ENCODE measurements at places on chromosomes 5 and 9.
A peak's percentile ranks its signal among the peaks of the same experiment; 100 is the strongest.

DNA sequence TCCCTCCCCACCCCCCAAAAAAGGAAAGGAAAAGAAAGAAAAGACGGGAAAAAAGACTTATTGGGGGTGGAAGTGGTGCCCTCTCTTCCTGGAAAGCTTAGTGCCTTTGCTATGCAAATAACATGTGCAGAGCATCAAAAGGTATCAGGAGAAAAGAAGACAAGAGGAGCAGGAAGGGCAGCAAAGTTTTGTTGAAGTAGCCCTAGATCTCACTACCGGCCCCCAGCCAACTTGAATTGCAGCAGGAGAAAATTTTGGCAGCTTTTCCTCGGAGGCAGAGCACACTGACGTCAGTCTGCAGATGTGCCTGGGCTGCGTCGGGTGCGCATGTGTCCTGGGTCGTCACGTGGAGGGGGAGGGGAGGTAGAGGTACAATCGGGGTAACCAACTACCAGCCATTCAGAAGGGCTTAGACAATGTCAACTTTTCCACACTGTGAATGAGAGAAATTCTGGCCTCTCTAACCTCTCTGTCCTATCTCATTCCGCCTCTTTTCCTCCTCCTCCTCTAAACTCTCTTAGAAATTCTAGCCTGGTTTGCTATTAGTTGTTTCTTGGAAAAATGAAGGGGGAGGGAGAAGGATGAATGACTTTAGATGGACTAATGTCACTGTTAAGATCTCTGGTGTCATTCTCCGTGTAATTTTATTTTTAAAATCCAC lies at the start of gene ADAMTS6:
Gene ADAMTS6 (minus strand): TSS at position 286 of the 661 bp plus-strand sequence. CDS start 8,247 bp downstream, outside the sequence.
- peak; percentile 99 for DNase-seq

DNA sequence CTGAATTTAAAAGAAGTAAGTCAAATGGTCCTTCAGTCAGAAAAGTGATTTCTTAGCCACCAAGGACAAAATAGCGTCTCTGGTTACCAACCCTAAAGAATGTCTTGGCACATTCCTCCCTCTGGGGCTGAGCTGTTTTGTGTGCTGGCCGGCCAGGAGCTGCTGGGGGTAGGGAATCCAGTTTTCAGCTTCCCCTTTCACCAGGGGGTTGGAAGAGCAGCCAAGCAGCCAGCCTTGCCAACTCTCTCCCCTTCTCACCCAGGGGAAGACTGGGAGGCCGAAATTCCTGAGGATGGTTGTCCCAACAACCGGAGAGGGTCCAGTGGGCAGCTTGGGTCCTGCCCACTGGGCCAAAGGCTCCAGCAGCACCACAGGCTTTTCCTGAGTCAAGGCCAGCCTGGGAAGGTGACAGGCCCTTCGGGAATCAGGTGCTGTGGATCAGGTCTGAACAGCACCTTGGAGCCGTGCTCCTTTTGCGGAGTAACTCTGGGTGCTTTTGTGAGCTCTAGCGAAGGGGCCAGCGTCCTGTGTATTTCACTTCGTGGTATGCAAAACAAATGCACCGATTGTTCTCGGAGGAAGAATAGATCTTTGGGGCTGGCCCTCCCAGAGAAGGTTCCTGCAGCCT lies 4.2 kb downstream of the WWC1 start:
- DNase-seq, result peak; percentile 63

GRCh38 chr9:18404434-18405029 lies 69.4 kb upstream of the ADAMTSL1 start:
- no peak for DNase-seq

DNA sequence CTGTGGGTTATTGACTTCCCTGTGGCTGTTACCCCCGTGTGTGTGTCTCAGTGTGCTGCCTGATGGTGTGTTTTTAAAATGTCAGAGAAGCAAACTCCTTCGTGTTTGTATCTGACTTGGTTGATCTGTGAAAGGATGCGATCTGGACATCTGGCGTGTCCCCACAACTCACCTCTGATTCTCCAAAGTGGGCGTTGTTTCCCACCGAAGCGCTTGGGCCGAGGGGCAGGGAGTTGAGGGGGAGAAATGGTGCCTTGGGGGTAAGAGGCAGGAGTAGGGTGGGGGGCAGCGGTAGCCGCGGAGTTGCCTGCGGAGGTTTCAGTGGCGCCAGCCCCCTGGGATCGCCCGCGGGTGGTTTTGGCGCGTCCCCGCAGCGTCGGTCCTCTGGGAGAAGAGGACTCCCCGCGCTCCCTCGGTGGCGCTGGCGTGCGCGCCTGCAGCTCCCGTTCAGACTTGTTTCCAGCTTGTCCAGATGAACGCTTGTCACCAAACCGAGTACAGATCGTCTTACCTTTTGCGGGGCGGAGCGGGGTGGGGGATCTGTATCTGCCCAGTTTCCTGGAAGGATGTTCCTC lies 1.1 kb downstream of the MAST4 start:
- DNase-seq, result peak; percentile 3

GRCh38 chr9:130467316-130467715 lies 22.6 kb downstream of the ASS1 start:
- DNase-seq, result no peak

- peak; percentile 59 for DNase-seq
Observed at GRCh38 chr5:14202462-14202861, 59.3 kb downstream of the TRIO start.

DNA sequence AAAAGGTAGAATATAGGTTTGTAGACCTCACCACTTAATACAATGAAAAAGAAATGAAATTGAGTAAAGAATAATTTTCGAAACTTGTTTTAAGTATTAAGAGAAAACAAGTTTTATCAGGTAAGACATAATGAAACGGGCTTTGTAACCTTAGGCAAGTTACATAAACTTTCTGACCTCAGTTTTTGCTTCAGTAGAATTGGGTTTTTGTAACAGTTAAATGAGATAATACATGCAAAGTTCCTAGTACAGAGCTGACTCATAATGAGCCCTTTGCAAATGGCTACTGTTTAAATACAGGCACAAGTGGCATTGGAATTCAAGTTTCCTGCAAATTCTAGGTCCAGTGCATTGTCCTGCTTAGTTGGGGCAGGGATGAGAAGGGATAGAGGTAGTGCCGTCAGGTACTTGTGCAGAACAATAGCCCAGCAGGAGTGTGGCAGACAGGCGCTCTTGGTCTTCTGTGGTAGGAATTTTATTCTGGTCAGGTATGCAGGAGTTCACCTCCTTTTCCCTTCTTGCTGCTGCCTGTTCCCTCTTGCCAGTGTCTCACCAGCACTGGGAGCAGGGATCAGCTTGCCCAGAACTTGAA lies 203.8 kb downstream of the PBX3 start:
- no peak for DNase-seq

DNA sequence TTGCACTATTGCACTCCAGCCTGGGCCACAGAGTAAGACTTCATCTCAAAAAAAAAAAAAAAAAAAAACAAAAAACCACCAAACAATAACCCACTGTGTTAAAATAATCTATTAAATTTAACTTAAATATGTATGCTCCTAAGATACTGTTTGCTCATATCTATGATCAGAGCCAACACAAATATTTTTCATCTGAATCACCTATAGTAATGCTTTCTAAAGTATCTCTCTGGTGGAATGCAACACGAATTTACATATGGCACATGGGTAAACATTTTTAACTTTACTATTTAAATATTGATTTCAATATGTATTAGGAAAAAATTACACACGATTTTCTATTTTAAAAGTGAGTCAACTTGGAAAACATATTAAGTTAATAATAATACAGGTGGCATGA lies 196.4 kb downstream of the RFX3 start:
- DNase-seq, result peak; percentile 41

GRCh38 chr9:19485193-19485592 lies 76.4 kb downstream of the ACER2 start:
- no peak for DNase-seq

DNA sequence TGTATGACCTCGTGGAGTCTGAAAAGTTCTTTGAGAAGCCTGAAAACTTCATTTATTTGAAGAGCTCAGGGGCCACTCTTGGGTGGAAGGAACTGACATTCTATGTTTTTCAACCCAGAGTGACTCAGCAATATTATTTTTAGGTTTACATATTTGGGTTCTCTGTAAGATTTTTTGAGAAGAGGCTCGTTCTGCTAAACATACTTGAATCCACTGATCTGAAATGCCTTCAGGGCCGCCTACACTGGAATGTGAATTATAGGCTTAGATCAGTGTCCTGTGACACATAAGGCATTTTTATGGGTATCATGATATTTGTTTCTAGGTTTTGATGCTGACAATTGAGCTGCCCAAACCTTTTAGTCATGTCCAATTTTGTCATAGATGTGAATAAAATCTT lies 86.2 kb downstream of the PSAT1 start:
- no peak for DNase-seq

DNA sequence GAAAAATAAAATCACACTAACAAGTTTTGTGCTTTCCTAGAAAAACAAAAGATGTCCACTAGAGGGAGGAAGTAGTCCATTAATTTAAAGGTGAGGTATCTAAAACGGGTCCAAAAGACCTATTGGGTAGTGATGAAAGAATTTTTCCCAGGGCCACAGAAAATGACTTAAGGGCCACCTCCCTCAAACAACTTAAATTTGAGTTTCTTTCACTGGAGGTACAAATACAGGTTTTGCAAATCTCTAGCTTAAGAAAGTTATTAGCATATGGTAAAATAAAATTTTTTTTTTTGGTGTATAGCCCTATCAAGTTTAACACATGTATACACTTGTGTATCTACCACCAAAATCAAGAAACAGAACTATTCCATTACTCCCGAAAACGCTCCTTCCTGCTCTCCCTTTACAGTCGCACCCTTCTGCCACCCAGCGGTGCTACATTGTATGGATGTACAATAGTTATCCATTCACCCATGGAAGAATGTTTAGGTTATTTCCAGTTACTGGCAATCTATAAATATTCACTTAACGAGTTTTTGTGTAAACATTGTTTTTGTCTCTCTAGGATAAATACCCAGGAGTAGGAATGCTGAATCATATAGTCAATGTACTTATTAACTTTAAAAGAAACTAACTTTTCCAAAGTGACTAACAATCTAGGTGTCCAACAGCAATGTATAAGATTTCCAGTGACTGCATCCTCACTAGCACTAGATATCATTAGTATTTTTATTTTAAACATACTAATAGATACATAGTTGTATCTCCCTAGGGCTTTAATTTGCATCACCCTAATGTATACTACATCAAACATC lies 21.9 kb downstream of the DEPDC1B start:
- DNase-seq, result peak; percentile 73

DNA sequence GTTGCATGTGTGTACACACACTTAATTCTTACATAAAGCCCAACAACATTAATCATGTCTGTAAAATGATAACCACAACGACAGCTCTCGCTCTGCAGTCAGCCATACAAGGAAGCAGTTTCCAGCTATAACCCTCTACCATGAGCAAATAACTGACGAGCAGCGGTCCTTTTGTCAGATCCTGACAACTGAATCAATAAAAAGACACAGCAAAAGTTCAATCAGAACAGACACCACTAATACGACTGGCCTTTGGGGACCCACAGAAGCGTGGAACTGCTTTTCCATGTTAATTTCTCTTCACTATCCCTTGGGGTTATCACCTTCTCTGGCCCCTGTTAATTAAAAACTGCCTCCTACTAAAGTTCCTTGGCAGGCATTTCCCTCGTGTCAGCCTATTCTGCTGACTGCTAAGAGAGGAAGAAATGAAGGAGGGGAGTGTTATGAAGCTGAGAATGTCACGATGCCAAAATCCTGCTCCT lies 722.8 kb upstream of the GRAMD2B start:
- peak; percentile 21 for DNase-seq

- no peak for DNase-seq
Observed at GRCh38 chr9:82722561-82722960, 340.4 kb downstream of the RASEF start.

GRCh38 chr5:135309391-135310327 lies 89.4 kb downstream of the MACROH2A1 start:
- no peak for DNase-seq

DNA sequence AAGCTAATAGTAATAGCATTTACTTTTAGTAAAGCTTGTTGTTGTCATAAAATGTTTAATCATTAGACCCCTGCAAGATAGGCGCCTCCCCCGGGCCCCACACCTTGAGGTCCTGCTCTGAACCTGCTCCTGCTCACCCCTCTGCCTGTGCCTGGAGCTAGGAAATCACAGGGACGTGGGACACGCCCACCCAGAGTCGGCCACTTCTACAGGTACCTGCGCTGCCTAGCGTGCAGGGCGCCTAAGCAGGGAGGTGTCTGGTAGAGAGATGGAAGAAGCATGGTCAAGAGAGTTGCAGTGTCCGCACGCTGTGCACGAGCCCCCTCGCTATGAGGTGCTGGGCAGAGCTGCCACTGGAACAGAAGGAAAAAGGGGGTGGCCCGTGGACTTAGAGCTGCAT lies 52.6 kb downstream of the HINT1 start:
- DNase-seq, result no peak
